ENCODE measurements at places on chromosomes 4 and X.
A peak's percentile ranks its signal among the peaks of the same experiment; 100 is the strongest.

DNA sequence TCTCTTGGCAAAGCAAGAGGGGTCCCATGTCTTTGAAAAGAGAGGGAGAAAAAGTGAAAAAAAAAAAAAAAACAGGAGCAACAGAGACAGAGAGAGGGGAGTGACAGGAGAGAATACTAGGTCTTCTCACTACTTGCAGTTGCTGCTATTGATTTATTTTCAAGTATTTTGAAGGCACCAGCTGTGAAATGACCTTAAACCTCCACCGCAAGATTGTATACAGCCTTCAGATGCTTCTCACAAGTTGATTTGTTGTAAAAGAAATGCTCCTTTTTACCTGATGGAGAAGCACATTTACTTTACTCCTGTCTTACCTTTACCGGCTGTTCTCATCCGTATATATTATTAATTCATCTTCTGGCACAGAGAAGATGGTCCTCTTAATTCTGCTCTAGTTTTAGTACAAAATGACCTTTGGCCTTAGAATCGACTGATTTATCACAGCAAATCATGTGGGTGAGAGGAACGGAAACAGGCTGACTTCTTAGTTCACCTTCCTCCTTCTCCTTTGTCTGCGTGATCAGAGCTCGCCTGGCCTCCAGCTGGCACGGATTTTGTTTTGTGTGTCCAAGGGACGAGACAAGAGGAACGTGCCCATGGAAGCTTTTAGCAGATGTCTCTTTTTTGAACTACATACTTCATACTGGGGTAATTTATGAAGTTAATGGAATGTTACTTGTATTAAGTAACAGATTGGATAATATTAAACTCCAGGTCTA, 82.4 kb upstream of the PACRGL start:
- DNase-seq: peak; percentile 31

DNA sequence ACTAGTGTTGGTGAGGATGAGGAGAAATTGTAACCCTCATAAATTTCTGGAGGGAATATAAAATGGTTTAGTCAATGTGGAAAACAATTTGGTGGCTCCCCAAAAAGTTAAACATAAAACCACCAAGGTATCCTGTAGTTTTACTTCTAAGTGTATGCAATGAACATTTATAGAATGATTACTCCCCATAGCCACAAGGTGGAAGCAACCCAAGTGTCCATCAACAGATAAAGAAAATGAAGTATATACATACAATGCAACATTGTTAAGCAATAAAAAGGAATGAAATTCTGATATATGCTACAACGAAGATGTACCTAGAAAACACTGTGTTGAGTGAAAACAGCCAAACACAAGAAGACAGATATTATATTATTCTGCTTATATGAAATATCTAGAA, 569.1 kb upstream of the GRID2 start:
- DNase-seq: no peak

- DNase-seq: no peak
Observed at GRCh38 chr4:30716681-30717207, 3.4 kb upstream of the PCDH7 start.

DNA sequence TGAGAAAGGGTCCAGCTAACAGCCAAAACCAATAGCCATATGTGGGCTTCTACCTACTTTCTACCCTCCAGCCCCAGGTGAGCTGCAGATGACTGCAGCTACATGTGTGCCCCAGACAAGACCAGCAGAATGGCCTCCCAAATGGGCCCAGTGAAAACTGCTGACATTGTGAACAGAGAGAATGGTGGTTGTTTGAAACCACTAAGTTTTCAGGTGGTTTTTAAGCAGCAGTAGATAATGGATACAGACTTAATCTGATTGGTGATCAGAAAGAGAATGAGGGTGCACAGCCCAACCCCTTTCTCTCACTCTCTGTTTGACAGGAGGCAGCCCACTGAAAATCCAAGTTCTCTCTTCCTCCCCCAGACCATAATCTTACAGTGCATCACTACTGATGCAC, 42.5 kb upstream of the BBS12 start:
- no peak for DNase-seq

DNA sequence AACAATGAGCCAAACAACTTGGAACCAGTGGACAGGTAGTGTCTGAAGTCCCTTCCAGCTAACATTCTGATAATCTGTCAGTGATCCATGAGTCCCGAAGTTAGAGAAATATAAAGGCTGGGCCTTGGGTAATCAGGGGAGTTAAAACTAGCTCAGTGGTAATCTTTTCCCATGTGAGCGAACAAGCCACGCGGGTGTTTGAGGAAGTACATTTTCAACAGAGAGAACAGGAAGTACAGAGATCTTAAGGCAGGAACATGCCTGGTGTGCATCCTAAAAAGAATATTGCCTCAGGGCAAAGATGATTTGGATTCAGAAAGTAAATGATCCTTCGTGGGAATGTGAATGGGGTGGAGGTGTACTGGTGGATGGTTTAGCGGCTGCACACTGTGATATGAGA, 42.9 kb downstream of the FNIP2 start:
- peak; percentile 36 for DNase-seq

- no peak for DNase-seq
Observed at GRCh38 chr4:5217421-5217820, 166.1 kb downstream of the STK32B start.

DNA sequence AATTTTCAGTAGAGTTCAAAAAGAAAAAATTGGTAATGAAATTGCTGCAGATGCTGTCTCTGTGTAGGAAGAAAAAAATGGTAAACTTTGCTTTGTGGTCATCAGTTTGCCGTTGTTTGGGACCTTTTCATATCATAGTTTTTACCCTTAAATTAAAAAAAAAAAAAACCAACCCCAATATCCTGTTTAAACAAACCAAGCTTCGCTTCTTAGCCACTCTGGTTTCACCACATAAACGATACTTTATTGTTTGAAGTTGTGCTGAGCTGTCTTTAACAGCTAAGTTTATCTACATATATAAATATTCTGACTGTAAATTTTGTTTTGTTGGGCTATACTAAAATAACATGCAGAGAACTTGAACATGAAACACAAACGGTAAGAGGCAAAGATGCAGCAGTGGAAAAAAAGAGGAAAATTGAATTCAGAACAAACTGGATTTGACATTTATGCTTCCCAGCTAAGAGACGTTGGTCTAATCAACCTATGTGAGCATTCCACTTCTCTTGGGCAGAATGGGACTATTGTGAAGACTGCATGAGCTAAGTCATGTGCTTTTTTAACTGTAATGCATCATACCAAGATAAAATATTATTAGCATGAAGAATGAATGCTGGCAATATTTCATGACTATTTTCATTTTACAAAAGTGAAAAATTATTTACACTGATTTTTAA, 15.7 kb upstream of the H2AZ1 start:
- DNase-seq: no peak

- no peak for DNase-seq
Observed at GRCh38 chr4:54668014-54668611, 10.4 kb downstream of the KIT start.

GRCh38 chrX:7143941-7144525, 3.5 kb upstream of the STS start:
- DNase-seq: no peak

GRCh38 chr4:53105313-53105712, 243.2 kb downstream of the RASL11B start:
- no peak for DNase-seq
